HCT116 (cell line): ENCODE measurements at places on chromosomes 4 and X. TPM values are rescaled to one million over a fixed set of nuclear protein-coding genes. Genes with fewer than 3 reads are reported as not detected.

Gene GCNA
- 0.98 TPM for total RNA-seq

GRCh38 chrX:1391370-1391706 is 575 bp downstream of the SLC25A6 start:
- DNase-seq: no peak

Gene DCHS2
- total RNA-seq: 0.05 TPM

Gene DCAF12L2
- not detected for total RNA-seq
